ENCODE measurements at places on chromosomes 12 and 14.

DNA sequence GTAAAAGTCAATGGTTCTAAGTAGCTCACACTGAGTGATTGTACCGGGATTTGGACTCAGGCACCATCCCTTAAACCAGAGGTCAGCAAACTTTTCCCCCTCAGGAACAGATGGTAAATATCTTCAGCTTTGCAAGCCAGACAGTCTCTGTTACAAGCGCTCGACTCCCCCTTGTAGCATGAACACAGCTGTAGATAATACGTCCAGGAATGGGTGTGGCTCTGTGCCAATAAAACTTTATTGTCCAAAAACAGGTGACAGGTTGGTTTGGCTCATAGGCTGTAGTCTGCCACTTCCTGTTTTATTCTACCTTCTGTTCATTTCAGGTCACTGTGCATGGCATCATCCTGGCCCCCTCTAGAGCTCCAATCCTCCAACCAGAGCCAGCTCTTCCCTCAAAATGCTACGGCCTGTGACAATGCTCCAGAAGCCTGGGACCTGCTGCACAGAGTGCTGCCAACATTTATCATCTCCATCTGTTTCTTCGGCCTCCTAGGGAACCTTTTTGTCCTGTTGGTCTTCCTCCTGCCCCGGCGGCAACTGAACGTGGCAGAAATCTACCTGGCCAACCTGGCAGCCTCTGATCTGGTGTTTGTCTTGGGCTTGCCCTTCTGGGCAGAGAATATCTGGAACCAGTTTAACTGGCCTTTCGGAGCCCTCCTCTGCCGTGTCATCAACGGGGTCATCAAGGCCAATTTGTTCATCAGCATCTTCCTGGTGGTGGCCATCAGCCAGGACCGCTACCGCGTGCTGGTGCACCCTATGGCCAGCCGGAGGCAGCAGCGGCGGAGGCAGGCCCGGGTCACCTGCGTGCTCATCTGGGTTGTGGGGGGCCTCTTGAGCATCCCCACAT is 7.6 kb downstream of the BDKRB1 start:
- no peak for DNase-seq

DNA sequence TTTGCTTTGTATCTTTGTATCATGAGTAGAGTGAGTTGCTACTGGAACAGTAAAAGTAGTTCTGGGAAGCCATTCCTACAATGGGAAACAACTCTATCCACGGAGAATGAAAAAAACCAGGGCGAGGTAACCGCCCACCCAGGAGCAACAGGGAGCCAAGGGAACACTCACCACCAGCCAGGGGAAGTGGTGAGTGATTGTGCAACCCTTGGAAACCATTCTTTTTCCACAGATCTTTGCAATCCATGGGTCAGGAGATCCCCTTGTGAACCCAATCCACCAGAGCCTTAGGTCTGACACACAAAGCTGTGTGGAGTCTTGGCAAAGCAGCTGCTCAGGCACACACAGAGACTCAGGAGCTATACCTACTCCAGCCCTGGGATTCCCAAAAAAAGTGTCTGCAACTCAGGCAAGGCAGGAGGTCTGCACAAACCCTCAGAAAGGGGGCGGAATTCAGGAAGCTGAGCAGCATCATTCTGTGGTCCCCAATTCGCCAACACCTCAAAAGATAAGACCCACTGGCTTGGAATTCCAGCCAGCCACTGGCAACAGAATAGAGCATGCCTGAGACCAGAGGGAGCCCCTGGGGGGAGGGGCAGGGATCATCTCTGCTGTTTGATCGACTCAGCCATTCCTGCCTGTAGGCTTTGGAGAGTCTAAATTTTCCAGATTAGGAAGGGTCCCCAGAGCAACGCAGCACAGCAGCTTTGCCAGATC is 52.1 kb upstream of the PPFIA2 start:
- DNase-seq: no peak

GRCh38 chr14:89576145-89576927 is 159.3 kb upstream of the FOXN3 start:
- no peak for DNase-seq

- no peak for DNase-seq
Observed at GRCh38 chr12:63968673-63969072, 124.2 kb downstream of the SRGAP1 start.

GRCh38 chr14:53249059-53249458 is 95.9 kb upstream of the DDHD1 start:
- DNase-seq: no peak

DNA sequence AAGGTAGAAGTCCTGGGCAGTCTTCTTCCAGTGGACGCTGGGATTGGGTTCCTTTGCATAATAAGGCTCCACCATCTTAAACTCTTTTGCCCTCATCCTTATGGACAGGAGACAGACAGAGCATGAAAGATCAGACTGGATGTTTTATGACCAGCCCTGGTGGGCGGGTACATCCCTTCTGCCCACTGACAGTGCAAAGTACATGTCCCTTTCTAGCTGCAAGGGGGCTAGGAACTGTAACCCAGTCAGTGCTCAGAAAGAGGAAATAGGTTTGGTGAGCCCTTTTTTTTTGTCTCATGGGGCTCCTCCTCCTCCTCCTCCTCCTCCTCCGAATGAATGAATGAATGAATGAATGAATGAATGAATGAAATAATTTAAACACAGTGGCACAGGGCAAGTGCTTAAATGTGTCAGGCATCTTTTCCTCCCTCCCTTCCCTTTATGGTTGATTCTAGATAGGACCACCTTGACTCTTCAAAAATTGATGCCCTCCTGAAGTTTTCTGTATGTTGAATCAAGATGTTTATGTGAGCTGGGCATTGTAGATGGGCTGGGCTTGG is 36.4 kb upstream of the HNF1A start:
- DNase-seq: no peak

DNA sequence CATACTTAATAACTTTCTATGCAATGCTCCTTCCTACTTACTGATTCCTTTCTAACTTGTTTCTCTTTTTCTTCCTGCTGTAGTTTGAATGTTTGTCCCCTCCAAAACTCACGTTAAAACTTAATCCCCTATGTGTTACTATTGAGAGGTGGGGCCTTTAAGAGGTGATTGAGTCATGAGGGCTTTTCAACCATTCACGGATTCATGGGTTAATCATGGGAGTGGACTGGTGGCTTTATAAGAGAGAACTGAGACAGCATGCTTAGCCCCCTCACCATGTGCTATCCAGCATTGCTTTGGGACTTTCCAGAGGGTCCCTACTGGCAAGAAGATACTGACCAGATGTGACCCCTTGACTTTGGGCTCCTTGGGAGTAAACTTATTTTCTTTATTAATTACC is 66.0 kb upstream of the TRIM9 start:
- DNase-seq: no peak

GRCh38 chr12:52041695-52042123 is 9.5 kb upstream of the NR4A1 start:
- no peak for DNase-seq
